Activated CD4-positive, alpha-beta T cell treated with anti-CD3 and anti-CD28 coated beads, Interleukin-2, amount 50 U/mL, for 24 hours (primary cell): ENCODE measurements at places on chromosomes 6 and 20.

- no peak for DNase-seq
Observed at GRCh38 chr6:158049055-158050028, 67.7 kb downstream of the SYNJ2 start.

DNA sequence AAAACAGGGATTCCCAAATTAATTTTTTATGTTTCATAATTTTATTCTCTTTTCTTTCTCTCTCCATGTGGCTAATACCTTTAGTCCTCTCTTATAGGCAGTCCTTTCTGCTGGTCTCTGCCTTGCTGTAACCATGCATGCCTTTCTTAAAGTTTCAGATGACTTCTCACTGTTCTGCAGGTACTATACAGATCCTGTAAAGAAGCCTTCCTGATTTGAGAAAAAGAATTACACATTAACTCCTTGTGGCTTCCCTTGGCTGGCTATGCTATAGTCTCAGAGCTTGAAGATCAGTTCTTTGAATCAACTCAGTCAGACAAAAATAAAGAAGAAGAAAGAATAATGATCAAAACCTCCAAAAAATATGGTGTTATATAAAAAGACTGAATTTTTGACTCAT lies 7.3 kb upstream of the GPR63 start:
- no peak for DNase-seq

GRCh38 chr20:24729896-24730605 lies 219.0 kb upstream of the CST7 start:
- no peak for DNase-seq

DNA sequence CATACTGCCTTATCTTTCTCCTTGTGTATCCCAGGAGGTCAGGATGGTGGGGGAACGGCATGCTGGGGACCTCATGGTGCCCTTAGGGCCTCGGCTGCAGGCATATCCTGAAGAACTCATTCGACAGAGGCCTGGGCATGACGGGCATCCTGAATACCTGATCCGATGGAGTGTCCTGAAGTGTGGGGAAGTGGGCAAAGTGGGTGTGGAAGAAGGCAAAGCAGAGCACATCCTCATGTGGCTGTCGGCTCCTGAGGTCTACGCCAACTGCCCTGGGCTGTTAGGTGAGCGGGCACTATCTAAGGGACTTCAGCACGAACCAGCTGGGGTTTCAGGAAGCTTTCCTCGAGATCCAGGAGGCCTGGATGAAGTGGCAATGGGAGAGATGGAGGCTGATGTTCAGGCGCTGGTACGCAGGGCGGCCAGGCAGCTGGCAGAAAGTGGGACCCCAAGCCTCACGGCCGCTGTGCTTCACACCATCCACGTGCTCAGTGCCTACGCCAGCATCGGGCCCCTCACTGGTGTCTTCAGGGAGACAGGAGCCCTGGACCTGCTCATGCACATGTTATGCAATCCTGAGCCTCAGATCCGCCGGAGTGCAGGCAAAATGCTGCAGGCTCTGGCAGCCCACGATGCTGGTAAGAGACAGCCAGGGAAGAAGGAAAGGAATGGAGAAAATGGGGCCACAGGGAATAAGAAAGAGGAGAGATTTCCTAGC lies 2.4 kb downstream of the CUL9 start:
- DNase-seq = no peak

DNA sequence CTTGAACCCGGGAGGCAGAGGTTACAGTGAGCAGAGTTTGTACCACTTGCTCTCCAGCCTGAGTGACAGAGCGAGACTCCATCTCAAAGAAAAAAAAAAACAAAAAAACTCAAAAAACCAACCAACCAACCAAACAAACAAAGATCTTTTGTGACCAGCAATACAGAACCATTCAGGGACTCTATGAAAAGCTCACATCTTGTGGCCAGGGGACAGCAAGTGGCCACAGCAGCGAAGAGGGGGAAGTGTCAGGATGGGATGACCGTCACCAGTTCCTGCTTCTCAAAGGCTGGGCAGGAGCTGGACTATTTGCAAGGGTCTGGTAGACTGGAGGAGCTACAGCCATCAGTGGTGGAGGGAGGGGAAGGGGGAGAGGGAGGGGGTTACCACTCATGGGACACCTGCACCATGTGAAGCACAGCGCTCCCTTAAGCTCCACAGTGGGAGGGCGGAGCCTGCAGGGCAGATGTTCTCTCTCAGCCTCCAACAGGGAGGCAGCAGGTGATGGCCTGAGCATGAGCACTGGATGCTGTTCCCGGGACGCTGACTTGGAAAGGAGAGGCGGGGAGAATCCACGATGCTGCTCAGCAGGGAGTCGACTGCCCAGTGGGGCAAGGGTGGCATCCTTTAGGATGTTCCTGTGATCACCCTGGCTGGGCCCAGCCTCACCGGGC lies 19.7 kb upstream of the ULBP3 start:
- DNase-seq = no peak

DNA sequence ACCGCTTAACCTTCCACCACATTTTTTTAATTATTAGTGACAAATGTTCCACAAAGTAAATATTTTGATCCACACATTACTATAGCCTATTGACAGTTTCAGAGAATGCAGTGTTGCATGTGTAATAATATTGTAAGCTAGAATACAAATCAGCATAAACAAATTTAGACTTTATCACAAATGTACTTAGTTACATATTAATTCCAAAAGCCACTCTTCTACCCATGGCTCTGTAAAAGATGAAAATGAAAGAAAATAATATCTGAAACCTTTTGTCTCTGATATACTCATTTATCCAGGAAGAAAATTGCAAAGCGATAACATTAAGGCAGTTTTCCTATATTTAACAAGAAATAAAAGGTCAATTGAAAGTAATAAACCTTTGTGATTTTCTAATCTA lies 954.0 kb upstream of the MAN1A1 start:
- no peak for DNase-seq

DNA sequence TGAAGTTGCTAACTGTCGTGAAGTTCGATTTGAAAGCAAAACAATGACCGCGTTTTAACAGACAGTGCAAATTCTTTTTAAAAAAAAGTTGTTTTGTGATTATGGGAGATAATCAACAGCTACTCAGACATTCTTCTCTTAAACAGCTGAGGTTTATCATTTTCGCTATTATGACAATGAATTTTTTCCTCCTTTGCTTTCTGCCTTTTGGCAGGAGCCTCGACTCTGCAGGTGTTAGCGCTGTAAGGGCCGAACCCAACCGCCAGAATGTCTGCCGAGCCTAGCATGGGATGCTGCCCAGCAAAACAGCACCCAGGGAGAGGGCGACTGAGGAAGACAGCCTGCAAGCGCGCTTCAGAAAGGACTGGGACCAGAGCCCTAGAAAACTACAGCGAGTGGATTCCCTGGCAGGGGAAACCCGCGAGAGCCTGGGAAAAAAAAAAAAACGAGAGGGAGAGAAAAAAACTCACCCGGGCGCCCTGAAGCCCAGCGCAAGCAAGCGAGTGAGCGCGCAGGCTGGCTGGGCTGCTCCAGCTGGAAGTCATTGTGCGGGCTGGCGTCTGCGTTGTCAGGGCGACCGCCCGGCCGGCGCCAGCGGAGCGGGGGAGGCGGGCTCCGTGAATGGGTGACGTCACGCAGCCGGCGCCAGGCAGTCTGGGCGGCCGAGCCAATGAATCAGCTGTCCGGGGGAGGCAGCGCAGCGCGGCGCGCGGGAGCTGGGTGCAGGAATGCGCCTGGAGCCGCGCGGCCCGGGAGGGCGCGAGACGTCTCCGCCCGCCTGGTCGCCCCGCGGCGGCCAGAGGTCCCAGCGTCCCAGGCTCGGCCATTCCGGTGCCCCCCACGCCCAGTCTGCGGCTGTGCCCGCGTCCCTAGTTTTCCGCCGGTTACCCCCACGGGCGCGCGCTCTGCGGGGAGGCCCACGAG lies 32.7 kb upstream of the ID4 start:
- DNase-seq = peak; percentile 43

GRCh38 chr20:49657118-49657901 lies 56.4 kb downstream of the B4GALT5 start:
- no peak for DNase-seq
